ENCODE measurements at places on chromosomes 11 and 22.
A peak's percentile ranks its signal among the peaks of the same experiment; 100 is the strongest.

DNA sequence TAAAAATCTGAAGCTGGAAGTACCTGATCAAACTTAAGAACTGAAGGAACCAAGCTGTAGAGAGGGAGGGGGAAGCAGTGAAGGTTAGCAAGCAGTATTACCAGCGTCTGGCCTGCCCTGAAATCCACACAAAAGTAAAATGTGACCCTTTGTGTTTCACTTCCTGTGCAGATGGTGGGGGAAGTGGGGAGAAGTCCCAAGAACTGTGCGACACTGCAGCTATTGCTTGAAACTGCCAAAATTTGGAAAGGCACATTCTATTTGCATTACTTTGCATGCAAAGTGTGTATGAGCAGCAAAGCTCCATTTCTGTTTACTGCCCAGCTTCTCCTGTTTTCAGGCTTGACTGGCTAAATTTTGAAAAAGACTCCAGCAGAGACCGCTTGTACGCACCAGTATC is 72.1 kb upstream of the BMAL1 start:
- DNase-seq, result peak; percentile 39

DNA sequence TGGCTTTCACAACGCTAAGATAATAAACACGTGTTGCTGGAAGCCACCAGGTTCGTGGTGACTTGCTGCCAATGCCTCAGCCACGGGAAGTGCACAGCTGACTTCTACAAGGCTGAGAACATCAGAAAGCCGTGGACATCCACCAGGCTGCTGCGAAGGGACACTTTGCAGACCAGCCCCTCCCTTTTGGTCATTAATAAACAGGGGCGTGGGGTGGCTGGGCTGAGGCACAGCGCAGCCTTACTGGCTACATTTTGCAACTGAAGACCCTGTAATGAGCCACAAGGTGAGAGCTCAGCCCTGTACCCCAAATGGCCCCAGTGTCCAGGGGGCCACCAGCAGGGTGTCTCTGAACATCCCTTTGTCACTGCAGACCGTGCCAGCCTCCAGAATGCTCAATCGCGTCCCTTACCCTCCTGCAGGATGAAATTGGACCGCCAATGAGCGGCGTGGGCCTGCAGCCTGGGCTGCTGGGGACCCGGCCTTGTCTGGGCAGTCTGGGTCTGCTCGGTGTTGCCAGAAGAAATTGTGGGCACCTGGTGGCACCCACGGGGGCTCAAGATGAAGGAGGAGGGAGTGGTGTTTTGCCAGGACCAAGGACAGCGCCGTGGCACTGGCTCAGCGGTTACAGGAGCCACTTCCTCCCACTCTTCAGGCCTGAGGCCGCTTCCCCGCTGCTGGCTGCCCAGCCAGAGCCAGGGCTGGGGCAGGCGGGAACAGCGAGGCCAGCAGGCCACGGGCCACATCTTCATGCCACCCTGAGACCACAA is 181.9 kb downstream of the CTTN start:
- DNase-seq, result no peak

DNA sequence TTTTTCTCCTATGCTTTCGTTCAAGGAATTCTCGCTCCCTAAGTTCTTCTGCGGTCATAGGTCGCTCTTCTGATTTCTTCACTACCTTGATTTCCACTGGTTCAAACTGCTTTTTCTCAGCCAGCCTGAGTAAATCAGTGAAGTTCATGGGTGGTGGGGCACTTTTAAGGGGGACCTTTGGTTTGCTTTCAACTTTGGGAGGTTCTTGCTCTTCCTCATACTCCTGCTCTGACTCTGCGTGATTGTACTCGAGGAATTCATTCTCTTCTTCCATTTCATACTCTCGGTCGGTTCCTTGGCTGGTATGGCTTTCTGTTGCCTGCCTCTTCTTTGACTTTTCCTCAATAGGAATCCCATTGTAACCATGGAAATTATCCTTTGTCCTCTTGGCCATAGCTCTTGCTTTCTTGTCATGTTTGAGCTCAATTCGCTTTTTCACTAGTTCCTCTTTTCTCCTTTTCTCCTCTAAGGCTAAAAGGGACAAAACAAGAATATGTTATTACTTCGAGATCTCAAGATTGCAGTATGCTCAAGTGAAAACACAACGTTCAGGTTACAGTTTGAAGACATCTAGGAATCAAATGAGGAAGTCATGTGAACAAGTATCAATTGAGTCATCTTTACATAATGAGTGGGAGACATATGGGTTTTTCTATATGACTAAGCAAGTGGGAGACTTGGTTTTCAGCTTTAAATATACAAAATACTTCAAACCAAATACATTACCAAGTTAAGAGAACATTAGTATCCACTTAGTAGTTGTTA is 16.2 kb downstream of the MISFA start:
- no peak for DNase-seq

GRCh38 chr11:38130976-38131375 is 1532.9 kb upstream of the RAG2 start:
- DNase-seq, result no peak

DNA sequence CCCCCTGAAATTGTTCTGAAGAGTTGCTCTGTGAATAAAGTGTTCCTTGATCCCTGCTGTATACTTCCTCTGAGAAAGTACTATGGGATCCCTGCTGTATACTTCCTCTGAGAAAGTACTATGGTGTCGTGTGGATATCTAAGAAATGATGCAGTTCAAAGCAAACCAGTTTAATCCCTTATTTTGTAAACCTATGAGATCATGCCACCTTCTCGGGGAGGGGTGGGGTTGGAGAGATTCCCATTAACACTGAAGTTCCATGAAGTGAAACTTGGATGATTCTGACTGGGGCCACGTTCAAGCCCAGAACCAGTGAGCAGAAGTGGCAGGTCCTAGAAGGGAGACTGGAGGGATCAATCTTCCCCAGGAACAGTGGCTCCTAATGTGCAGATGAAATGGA is 13.0 kb upstream of the TP53AIP1 start:
- no peak for DNase-seq

- DNase-seq, result no peak
These were observed 26.9 kb downstream of the SLC6A5 start for GRCh38 chr11:20626279-20626678.

GRCh38 chr11:79414041-79414440 is 26.8 kb downstream of the TENM4 start:
- DNase-seq, result no peak

- DNase-seq, result no peak
These were observed 32.1 kb downstream of the RPL27A start for GRCh38 chr11:8714622-8715225.

- DNase-seq, result no peak
These were observed 48.9 kb upstream of the SHANK2 start for GRCh38 chr11:71301046-71301857.

GRCh38 chr11:44993971-44994704 is 43.5 kb upstream of the TP53I11 start:
- no peak for DNase-seq
